ENCODE measurements at places on chromosomes 3 and 15.

GRCh38 chr3:165800970-165801369 is 36.3 kb downstream of the BCHE start:
- DNase-seq: no peak

DNA sequence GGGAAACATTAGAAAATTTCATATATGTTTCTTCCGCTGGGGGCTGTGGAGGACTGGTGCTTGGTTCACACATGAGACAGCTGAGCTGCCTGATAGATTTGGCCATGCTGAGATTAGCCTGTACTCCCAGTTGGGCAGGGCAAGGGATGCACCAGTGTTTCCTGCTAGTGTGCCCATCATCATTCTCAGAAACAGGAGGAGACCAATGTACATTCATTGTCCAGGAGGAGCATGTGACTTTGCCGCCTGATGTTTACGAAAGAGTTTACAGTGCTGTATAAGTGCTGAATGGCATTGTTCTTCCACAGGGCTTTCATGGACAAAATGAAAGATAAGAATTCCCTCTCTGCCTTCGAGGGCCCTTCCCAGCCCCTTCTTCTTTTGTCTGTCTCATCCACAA is 311.1 kb upstream of the THBS1 start:
- DNase-seq: no peak

GRCh38 chr15:31357148-31357547 is 30.5 kb downstream of the KLF13 start:
- DNase-seq: no peak

- no peak for DNase-seq
Observed at GRCh38 chr3:151145713-151146070, 57.3 kb downstream of the GPR171 start.

DNA sequence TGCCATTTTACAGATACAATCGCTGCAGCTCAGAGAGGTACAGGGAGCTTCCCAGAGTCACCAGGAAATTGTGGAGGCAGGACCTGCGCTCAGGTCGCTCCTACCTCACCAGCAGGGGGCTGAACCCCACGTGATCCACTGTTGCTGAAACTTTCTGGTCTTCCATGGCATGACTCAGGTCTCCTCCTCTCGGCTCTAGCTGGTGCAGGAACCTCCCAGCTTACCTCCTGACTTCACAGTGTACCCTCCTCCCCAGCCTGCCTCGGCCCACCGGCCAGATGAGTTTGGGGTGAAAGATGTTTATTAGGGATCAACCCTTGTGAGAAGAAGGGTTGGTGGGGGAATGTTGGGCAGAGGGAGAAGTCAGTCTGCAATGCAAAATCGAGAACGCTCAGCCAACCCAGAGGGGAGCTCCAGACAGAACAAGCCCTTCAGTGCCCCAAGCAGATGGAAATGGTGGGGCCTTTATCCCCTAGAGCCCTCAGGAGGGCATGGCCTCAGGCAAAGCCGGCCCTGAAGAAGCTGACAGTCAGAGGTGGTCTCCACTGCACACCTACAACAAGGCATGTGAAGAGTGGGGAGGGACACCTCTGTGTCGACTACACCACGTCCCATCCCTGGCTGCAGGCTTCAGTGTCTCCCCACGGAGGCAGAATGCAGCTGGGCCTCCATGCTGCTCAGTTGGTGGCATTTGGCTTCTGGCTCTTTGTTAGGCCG is 118.6 kb upstream of the PRR20G start:
- DNase-seq: no peak

DNA sequence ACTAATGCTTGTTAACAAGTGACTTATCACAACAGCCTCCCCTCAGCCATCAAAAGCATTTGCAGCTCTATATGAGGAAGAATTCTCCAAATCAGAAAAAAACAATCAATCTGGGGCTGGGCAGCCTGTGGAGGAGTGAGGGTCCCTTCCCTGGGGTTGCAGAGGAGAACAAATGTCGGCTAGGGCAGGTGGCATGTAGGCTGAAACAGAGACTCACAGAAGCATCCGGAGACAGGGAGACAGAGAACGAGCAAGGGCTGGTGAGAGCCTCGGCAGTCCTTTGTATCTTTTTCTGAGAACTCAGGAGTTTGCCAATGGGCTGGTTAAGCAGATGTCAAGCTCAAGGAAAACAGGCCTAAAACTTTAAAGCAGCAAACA is 15.8 kb downstream of the ITGA11 start:
- DNase-seq: no peak

DNA sequence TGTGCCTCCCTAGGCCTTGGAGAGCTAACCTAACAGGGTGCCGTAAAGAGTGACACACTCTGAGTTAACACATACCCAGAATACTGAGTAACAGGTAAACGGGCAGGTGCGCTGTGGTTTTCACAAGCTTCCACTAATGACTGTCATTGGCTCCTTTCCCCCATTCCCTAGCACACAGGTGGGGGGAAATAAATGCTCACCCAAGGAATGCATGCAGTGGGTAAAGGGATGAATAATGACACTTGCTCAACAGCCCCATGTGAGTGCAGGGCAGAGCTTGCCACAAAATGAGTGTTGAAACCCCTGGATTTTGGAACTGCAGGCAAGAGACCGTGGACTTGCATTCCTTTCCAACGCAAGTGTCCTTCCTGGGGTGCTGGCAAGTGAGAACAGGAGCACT is 57.6 kb downstream of the ADAMTS17 start:
- DNase-seq: no peak

Data from DMS79 treated with DMSO at 0.1 percent for 48 hours (cell line).